ENCODE measurements at places on chromosomes 6 and 20.

DNA sequence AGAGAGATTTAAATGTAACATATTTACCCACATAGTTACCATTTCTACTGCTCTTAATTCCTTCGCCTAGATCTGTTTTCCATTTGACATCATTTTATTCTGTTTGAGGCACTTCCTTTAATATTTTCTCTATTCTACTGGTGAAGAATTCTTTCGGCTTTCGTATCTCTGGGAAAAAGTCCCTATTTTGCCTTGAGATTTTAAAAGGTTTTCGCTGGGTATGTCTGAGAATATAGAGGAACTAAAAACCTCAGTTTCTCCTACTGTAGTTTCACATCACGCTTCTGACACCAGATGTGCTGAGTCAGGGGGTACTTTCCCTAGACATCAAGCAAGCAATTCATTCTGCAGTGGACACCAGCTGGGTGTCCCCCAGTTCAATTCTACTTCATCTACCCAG lies 61.7 kb downstream of the E2F3 start:
- no peak for DNase-seq

GRCh38 chr6:3350252-3350796 lies 91.6 kb downstream of the PSMG4 start:
- DNase-seq = no peak

GRCh38 chr6:142696123-142697000 lies 248.6 kb downstream of the HIVEP2 start:
- no peak for DNase-seq

GRCh38 chr20:17657898-17658647 lies 24.0 kb downstream of the RRBP1 start:
- DNase-seq = no peak
